ENCODE measurements at places on chromosomes 5 and 9.

GRCh38 chr5:61267116-61267515 is 64.9 kb upstream of the ZSWIM6 start:
- no peak for DNase-seq

DNA sequence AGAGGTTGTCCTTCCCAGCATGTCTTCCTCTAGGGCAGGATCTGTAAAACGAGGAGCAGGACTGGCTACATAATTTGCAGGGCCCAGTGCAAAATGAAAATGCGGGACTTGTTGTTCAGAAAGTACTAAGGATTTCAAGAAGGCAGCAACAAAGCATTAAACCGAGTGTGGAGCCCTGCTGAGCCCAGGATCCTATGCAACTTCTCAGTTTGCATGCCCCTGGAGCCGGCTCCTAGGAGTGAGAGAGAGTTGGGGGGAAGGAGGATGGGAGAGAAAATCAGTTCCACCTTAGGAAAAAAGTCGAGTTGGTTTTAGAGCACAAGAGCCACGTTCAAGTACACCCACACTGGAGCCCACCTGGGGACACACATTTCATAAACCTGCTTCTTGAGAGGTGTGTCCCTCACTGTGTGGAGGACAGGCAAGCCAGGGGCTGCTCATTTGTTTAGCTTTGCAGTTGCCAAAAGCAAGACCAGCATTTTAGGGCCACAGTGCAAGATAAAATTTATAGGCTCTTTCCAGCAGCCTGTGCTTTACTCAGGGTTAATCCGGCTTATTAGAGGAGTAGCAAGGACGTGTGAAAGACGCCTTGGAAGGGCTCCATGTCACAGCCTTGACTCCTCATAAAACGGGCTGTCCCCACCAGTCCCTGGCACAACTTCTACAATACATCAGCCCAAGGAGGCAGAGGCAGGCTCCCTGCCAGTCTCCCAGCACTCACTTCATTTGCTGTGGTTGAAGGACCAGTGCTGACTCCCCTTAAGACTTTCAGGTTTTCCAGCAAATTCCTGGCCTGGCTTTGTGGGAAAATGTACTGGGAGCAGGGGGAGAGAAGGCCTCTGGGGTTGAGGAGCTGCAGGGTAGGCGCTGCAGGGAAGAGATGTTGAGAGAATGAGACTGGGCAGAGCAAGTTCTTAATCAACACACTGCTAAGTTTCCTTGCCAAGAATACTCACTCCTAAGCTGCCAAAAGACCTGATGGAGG is 159.7 kb upstream of the SEMA6A start:
- no peak for DNase-seq

- DNase-seq, result no peak
These were observed 341.0 kb upstream of the POU5F2 start for GRCh38 chr5:94082405-94082804.

DNA sequence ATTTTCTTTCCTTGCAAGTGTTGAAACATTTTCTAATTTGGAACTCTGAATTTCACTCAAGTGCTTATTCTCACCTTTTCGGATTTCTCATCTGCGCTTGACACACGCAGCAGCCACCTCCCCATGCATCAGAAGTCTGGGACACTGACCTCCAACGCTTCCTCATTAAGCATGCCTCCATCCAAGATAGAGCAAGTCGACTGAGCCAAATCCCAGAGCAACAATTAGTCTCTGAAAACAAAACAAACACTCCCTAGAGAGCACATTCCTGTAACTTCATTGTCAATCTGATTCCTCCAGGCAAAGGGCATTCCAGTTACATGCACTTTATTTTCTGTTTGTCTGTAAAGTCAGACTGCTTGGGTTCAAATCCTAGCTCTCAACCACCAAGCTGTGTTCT is 5.7 kb downstream of the CD180 start:
- no peak for DNase-seq

DNA sequence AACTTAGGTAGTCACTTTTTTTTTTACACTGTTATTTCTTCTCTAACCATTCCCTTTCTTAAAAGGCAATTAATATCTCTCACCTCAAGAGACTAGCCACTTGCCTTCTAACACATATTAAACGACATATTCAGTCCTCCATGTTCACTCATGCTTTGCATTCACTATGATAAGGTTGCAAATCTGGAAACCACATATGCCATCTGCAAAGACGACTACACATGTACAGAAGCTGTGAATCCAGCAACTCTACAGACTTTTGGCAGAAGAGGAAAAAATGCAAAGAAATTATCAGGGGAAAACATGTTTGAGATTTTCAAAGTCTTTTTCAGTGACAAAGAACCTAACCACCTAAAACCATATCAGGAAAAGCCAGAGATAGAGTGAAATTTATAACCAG is 112.1 kb downstream of the EPB41L4A start:
- DNase-seq, result no peak

DNA sequence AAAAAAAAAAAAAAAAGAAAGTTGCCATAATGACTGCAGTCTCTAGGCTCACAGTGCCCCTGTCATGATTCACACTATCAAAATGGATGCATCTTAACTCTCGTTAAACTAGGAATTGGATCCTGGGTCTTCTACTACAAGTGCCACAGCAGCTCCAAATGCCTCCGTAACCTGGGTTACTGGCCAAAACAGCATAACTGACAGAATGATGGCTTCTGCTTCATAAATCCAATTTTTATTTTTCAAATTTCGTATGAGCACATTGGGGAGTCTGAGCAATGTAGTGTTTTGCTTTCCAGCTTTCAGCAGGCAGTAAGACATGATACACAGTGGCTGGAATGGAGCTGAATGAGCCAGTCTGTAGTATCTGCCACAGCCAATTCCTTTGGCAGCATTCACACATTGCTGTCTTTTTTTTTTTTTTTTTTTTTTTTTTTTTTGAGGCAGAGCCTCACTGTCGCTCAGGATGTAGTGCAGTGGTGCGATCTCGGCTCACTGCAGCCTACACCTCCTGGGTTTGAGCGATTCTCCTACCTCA is 36.0 kb upstream of the NPM1 start:
- DNase-seq, result no peak

DNA sequence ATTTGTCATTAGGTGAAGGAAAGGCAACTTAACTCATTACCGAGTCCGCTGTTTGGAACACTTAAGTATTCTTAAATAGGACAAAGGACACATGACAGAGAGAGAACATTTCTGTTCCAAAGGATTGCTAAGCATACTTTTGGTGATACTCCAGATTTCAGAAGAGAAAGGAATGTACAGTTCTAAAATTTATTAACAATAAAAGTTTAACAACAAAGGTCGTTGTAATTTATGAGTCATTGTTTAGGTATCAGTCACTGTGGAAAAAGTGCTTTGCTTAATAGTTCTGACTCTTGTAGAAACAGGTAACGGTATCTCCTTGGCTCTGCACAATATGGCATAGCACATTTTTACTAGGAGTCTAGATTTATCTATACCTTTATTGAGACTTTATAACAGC is 36.3 kb upstream of the PAM start:
- no peak for DNase-seq

GRCh38 chr5:52947851-52948250 is 41.3 kb upstream of the ITGA2 start:
- DNase-seq, result no peak

- DNase-seq, result no peak
These were observed 787 bp downstream of the FGFR4 start for GRCh38 chr5:177087398-177088005.

- DNase-seq, result no peak
These were observed 10.5 kb upstream of the SHOC1 start for GRCh38 chr9:111805262-111805661.

DNA sequence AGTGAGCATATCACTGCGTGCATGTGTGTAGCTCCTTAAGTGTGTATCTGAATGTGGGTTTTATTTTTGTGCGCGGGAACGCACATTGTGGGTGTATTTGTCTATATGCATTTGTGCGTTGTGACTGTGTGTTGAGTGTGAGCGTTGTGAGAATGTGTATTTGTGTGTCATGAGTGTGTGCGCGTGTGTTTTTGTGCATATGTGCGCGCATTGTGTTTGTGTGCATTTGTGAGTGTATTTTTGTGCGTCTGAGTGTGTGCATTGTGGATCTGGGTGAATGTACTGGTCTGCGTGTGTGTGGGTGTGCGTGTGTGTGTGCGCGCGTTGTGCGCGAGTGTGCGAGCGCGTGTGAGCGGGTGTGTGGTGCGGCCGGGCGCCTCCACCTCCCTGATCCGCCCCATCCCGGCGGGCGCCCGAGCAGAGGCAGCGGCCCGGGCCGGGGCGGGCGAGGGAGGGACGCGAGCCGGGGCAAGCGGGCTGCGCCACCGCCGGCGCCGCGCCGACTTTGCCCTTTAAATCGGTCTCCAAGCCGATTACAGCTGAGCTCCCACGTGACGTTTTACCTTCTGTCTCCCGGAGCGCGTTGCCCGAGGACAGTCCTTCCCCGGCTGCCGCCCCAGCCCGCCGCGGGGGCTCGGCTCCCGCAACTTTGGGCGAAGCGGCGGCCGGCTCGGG is at the start of gene RASGRF2:
RASGRF2 (plus strand) TSS at position 596 of the 675 bp plus-strand sequence. CDS start 376 bp downstream, outside the sequence.
- DNase-seq, result no peak

DNA sequence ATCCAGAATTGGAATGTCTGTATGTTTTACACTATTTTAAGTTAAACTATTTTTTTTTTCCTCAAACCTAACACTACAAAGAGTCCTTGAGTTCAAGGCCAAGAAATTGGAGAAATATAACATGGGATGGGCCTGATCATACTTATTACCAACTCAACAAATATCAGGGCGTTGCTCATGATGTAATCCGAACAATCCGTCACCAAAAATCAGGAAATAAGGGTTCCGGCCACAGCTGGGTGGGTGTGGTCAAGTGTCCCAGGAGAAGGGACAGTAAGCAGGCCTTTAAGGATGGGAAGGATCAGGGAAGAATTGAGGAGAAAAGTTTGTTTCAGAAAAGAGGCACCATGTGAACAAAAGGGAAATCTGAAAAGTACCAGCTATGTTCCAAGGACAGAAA is 29.8 kb downstream of the MED27 start:
- DNase-seq, result no peak

DNA sequence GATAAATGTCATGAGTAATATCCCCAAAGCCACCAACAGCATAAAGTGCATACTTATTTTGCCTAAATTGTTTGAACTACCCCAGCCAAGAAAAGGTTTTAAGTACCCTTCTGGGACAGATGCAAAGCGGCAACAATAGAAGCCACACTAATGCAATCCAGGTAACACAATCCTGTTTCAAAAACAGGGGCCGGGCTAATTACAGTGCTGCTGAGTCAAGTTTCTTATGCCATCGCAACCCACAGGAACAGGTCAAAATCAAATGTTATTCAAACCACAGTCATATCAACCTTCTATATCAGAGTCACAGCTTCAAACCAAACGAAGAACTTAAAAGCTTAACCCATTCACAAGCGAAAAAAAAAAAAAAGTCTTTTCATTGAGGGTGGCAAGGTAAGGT is 28.3 kb downstream of the EBF1 start:
- DNase-seq, result no peak

GRCh38 chr5:180318456-180319089 is 26.7 kb upstream of the MAPK9 start:
- no peak for DNase-seq

DNA sequence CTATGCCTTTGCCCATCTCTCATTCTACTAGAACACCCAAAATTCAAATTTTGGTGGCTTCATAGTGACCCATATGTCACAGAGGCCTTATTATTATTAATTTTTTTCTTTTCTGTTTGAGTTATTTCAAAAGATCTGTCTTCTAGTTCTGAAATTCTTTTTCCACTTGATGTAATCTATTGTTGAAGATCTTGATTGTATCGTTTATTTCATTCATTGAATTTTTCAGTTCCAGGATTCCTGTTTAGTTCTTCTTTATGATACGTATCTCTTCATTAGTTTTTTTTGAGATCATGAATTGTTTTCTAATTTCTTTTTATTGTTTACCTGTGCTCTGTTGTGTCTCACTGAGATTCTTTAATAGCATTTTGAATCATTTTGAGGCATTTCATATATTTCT is 24.6 kb upstream of the APBA1 start:
- DNase-seq, result no peak

GRCh38 chr9:99559776-99560175 is 261.9 kb upstream of the NR4A3 start:
- no peak for DNase-seq

DNA sequence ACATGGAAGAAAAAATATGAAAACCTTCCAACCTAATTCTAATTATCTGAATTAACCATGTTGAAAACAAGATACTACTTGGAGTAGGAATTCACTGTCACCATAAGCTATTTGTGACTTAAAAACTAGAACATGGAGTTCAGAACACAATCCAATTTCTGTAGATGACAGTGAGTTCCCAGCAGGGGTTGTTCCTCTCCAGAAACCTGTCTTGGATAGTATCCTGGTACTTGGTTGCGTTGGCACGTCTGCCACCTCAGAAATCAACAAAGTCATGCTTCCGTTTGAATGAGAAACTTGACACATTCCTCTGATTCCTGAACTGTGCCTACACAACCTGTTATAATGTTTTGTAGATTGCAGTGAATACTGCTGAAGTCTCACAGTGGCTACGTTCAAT is 789.9 kb upstream of the DMAC1 start:
- no peak for DNase-seq

GRCh38 chr9:128943832-128944620 is 3.4 kb downstream of the DOLK start:
- no peak for DNase-seq

GRCh38 chr9:131385296-131385695 is 8.6 kb upstream of the PRRC2B start:
- DNase-seq, result no peak

GRCh38 chr5:169538944-169539343 is 44.6 kb upstream of the SPDL1 start:
- DNase-seq, result no peak

DNA sequence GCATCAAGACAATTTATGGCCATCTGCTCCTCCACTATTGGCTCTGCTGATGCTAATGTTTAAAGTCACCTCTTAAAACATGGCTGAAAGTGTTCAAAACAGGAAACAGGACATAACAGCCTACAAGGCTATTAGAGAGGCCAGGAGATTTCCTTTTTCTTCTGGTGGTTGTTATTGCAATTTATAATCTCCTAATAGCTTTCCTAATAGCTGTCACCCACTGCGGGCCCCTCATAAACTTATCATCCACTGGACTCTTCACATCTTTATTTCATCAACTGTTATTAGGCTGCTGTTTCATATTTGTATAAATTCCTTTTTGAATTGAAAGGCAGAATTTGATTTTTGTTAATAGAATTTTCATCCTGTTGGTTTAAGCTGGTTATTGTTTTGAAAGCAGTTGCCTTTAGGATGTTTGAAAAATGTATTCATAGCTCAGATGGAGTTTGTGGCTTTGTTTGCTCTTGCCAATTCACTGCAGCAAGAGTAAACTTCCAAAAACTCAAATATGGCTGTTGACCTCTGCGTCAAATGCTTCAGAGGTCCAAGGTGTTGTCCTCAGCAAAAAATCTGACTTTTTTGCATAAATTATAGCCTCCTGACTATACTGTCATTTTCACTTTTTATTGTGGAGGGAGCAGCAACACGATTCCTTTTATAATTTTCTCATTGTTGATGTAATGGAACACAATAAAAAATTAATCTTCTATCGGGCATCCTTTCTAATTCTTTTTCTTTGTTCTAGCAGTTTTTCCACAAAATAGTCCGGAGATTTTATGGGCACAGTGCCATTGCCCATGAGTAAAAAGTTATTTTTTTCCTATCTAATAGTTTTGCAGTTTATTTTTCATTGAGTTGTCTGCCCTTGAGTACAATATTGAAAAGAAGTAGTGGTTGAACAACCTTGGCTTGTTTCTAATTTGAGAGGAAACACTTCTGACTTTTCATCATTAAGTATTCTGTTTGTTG is 69.3 kb downstream of the MAT2B start:
- DNase-seq, result no peak
